ENCODE measurements at places on chromosomes 2 and 18.

DNA sequence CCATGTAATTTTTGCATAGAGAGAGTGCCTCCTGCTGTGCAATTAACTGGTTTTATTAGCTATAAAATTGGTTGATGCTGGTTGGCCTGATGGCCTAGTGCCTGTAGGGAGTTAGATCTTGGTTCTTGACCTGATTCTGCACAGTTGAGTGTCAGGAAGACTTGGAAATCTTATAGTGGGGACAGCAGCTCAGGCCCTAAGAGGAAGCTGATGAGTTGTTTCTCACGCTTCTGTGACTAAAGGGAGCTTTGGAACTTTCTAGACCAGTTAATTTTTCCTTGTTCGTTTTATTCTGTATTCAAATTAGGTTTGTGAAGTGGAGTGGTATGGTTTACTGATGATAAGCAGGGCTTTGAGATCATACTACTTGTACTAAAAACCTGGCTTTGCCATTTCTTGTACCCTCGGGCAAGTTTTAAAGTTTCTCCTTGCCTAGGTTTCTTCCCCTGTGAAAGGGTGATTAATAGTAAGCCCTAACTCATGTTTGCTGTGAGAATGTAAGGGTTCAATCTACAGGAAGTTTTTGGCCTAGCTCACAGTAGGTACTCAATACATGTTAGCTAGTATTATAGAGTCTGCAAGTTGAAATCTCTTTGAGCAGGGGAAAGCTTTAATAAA is 82.1 kb downstream of the MAP3K20 start:
- no peak for DNase-seq

GRCh38 chr18:35379421-35379820 is 2.3 kb upstream of the ZNF396 start:
- no peak for DNase-seq

DNA sequence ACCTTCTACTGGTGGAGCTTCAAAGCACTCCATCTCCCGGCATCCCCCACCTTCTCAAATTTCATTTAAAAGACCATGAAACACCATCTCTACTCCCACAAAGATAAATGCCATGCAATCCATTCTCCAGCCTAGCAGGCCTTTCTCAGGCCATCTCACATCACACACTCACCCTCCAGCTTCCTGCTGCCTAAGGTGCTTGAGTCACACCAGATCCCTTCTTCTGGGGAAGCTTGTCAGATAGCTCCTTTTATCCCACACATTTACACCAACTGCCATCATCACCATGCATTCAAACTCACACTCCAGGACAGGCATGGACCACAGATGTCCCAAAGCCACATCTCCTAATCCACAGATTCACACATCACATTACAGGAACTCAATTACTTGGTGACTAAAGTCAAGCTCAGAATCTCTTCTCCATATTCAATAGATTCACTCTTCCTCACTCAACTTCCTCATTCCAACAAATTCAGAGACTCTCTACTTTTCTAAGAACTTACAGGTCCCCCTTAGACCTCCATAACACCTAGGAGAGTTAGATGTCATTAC is 292.5 kb downstream of the TNS1 start:
- DNase-seq, result peak; percentile 91

DNA sequence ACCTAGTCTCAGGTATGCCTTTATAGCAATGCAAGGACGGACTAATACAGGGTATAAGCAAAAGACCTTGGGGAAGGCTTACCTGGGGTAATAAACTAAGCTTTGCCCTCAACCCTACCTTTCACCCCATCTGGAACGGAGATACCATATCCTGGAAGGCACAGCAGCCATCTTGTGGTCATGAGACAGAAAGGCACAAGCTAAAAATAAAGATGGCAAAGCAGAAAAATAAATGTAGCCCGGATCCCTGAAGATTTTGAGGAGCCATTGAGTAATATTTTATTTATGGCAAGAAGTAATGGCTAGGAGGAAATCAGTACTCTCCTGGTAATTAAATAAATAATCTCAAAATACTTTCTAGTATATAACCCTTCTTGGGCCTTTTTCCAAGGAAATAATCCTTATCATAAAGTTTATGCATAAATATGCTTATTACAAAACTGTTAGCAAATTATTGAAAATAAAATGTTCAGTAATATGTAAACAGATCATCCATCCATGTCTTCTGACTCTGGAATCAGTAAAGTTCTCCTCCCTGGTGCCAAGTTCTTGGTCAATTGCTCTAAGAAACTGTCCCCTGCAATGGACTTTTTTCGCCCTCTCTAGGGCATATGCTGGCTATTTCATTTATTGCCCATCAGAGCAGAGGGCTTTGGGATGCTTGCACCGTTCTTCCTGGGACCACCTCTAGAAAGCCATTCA is 198.7 kb downstream of the SPP2 start:
- peak; percentile 23 for DNase-seq

- no peak for DNase-seq
These were observed 23.7 kb upstream of the COL5A2 start for GRCh38 chr2:189203177-189203799.

- no peak for DNase-seq
These were observed 27.6 kb downstream of the BCL11A start for GRCh38 chr2:60525899-60526298.

- DNase-seq, result no peak
These were observed 12.3 kb upstream of the DNAJB2 start for GRCh38 chr2:219266886-219267285.

DNA sequence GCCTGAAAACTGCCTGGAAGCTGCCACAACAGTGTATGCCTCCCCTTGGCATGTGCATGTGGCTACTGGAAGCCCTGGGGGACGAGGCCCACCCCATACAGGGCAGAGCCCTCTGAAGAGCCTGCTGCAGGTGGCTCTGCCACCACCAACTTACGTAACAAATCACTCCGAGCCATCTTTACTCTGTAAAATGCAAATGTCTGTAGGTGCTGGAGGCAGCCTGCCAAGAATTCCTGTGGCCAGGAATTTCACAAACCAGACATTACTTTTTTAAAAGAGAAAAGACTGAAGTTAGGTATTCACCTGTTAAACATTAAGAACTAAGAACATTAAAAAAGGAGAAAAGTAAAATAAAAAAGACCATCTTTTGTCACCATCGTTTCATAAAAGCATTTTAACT is 106.3 kb downstream of the GPR39 start:
- DNase-seq, result no peak

DNA sequence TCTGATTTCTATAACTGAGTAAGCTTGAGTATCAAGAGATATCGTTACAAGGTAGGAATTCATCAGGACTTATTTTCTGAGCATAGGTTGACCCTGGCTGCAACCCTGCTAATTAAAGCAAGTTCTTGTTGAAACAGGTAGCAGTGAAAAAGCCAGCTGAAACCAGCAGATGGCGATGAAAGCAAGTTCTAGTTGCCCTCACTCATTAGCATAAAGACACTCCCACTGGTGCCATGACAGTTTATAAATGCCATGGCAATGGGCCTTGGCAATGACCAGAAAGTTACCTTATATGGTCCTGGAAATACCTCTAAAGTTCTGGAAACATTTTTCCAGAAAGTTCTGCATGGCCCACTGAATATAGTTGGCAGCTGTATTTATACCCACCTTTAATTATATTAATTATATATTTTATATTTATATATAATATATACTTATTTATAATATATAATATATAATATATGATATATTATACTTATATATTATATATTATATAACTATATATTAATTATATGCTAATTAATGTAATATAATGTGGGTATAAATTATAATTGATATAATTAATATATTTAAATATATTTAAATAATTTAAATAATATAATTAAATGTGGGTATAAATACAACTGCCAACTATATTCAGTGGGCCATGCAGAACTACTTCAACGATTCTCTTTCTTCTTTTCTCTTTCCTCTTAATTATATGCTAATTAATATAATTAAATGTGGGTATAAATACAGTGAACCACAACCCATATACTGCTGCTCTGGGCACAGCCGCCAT is 188.0 kb downstream of the CDH7 start:
- DNase-seq, result peak; percentile 2

- DNase-seq, result no peak
These were observed 131.9 kb upstream of the NT5C1B start for GRCh38 chr2:18721038-18721922.

DNA sequence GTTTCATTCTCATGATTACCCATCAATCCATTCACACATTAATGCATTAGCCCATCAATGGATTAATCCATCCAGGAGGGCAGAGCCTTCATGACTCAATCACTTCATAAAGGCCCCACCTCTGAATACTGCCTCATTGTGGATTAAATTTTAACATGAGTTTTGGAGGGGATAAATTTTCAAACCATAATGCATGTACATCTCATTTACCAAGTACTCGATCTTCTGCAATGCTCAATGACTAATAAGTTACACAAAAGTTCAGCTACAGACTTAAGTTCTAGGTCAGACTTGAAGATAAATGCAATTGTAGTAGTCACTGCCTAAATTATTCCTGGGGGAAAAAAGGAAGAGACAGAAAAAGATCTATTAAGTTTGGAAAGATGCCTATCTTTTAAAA is 120.0 kb upstream of the OSR1 start:
- DNase-seq, result peak; percentile 31

- no peak for DNase-seq
These were observed 178.0 kb upstream of the SPOPL start for GRCh38 chr2:138323382-138324067.

DNA sequence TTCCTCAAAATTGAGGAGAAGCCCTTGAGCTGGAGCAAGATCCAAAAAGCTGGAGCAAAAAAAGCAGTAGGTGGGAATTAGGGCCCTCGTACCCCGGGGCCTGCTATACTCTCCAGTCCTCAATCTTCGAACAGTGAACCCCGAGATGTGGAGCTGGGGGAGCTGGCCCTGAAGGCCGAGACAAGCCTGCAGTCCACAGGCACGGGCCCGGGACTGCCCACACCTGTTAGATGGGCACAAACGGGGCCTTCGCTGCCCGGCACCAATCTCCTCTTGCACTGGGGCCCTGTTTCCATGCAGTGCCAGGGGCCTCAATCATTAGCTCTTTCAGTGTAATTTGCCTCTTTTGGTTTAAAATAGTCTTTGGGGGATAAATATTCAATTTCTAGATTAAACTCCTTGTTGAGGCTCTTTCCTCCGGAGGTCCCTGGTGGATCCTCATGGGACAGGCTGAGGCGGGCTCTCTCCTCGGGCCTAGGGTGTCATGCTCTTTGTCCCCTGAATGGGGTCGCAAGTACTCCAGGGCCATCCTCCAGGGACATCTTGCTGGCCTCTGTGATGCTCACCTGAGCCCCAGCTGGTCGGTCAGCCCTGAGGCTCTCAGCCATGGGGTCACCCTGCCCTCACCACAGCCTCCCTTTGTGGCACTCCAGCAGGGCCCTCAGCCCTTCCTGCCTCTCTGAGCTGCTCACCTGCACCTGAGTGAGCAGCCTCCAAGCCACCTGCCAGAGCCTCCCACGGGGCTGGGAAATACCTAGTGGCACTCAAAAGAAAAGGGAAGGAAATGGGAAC is 223.6 kb downstream of the ALPK2 start:
- no peak for DNase-seq

DNA sequence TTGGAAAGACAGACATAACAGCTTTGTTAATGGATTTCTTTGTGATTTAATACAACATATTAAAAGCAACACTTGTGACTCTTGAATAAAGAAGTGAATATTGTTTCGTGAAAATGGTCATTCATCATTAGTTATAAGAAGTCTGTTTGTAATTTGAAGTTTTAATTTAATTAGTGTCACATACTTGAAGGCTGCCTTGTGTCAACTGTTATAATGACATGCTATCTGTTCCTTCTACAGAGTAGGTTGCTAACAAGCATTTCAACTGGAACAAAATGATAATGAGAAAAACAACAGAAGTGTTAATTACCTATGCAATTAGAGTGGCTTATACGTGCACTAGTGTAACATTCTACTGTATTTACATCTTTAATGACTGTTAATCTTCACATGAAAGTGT is 624.7 kb downstream of the LRP1B start:
- no peak for DNase-seq

DNA sequence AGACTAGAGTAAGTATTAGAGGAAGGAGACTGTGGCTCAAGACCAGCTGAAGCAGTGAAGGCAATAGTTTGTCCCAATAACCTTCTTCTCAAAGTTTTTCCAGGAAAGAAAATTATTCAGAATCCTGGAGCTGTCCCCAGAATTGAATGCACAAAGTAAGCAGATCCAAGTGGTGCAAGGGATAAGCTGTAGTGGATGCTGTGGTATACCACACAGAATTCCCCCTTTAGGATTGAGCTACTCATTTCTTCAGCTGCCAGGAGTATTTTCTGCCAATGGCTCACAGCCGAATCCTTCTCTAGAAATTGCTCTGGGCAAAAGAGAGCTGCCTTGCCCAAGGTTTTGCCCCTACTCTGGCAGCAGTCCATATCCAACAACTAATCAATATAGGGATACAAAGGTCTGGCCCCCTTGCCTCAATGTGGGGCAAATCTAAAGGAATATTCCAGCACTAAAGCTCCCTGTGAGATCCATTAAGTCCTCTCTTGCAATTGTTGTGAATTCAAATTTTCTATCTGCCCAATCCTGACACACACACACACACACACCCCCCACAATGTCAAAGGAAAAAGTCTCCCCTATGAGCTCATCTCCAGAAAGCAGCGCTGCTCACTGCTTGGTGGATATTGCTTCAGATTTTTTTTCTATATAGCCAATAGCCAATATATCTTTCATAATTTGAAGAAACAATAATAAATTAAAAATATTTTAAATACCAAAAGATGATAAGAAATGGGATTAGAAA is 18.4 kb upstream of the TCF7L1 start:
- DNase-seq, result no peak

- DNase-seq, result peak; percentile 91
These were observed at the start of gene NRP2 for GRCh38 chr2:205682239-205682970. Gene NRP2, plus strand, starts transcription at chr2:205682501. Its CDS starts 790 bp downstream, at chr2:205683291.

All from GM23248 (cell line).